Renal cortex interstitium (tissue), 15 donors: ENCODE measurements at places on chromosomes 6 and 20. TPM values are rescaled to one million over a fixed set of nuclear protein-coding genes. Genes with fewer than 3 reads are reported as not detected.

GRCh38 chr20:21266191-21266536, 37.0 kb upstream of the XRN2 start:
- DNase-seq, result no peak

DNA sequence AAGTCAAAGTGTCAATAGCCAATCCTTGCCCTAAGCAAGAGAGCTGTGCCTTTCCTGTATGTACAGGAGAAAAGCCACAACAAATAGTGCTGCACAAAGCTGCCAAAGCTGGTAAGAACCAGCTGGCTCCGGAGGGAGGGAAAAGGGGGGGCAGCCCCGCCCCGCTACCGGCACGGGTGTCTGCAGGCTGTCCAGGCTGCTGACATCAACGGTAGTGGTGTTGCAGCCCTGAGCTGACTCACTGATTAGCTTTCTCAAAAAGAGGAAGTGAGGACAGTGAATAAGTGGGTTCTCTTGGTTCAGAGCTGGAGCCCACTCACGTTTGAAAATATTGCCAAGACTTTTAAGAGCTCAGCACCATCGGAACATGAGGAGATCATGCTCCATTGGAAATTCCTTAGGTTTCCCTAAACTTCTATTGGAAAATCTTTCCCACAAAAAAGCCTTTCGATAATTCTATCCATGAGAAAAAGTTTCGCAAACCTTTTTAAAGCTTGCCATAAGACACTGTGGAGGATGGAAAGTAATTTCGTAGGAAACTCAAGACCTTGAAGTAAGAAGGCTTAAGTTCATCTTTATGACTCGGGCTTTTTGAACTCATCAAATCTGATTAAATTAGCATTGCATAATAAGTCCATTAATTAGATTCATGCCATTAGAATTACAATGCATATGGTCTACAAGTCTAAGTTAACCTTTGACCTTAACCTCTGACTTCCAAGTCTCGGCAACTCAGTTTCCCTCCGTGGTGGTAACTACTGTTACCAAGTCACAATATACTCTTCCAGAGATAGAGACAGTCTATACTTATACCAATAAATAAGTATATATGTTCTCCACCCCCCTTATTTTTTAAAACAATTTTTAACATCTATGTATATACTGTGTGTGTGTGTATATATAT, 67.0 kb downstream of the TNFRSF21 start:
- peak; percentile 58 for DNase-seq

DNA sequence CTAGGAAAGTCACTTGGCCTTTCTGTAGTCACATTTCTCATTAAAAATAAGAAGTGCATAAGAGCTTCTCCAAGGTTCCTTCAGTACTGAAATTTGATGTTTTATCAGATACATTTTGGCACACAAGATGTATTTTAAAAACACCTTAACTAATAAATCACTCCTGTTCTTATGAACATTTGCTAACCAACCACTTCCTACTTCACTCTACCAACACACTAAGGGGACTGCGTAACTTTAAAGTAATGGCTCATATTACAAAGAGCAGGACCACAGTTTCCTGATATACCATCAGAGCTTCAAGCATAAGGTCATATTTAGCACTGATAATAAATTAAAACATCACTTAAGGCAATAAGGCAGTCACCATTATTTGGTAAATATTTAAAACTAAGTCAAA, 104.4 kb downstream of the RALGAPA2 start:
- DNase-seq, result no peak

GRCh38 chr6:146878168-146878951, 279.6 kb downstream of the ADGB start:
- DNase-seq, result no peak

Gene TRAM2
- 46.4 TPM for polyA plus RNA-seq

DNA sequence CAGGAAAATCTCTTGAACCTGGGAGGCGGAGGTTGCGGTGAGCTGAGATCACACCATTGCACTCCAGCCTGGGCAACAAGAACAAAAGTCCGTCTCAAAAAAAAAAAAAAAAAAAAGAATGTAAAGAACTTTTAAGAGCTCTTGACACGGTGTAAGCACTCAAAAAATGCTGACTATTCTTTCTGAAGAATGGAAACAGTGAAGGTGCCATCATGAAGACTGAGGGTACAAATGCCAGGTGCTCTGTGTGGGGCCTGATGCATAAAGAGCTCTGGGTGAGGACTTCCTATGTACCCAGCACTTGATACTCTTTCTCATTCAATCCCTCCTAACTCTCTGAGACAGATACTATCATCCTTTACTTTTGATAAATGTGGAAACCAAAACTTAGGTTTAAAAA, 45.0 kb upstream of the ENPP5 start:
- no peak for DNase-seq

GRCh38 chr20:21557241-21558020, 43.6 kb upstream of the NKX2-2 start:
- no peak for DNase-seq

DNA sequence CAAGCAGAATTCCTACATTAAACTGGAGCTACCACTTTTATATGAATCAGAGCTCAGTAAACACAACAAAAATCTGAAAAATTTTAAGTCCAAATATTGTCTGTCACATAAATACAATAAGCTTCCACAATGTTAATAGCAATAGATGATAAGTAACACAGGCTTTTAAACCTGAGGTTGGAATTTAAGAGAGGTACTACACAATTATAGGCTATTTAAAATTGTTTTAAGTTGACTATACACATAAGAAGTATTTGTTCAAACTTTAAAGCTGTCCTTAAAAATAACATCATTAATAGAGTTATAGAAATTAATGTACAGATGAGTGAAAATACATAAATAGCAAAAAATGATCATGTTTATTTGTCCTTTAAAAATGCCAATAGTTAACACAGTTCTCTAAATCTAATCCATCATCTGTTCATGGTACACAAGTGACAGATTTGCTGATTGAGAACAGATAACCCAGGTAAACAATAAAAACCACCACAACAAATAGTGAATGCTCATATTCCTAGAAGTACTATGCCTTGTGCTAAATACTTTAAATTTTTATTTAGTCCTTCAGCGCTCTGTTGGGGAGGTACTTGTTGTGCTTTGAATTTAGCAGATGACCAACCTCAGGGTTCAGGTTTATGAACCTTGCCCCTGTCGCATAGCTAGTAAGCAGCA, 382.3 kb upstream of the ID4 start:
- DNase-seq, result no peak

- DNase-seq, result no peak
These were observed 31.3 kb upstream of the SH3BGRL2 start for GRCh38 chr6:79599725-79600259.

GRCh38 chr20:617934-618690, 8.0 kb upstream of the TCF15 start:
- DNase-seq, result no peak

DNA sequence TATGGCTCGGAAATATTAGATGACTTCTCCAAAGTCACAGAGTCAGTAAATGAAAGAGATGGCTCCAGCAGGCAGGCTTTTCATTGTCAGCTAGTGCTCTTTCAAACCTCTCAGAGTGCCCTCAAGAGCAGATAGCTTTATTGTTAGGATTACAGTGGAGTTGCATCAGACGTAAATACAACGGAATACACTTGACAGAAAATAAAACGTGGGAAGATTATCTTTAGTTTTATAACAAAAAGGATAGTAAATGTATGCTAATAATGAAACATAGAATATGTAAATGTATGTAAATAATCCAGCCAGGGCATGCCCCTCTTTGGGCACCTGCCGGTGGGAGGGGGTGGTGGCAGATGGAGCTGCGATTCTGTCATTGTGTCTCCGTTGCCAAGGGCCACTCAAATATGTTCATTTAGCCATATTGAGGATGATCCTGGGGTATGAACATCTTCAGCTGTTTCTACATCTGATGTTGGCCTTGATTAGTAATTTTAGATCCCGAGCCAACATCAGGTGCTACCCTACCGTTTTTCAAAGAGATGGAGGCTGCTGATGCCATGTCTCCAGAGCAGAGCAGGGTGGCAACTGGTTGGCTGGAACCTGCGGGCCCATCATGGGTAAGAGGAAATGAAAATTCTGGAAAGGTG, 358.3 kb upstream of the SULF2 start:
- DNase-seq, result no peak

DNA sequence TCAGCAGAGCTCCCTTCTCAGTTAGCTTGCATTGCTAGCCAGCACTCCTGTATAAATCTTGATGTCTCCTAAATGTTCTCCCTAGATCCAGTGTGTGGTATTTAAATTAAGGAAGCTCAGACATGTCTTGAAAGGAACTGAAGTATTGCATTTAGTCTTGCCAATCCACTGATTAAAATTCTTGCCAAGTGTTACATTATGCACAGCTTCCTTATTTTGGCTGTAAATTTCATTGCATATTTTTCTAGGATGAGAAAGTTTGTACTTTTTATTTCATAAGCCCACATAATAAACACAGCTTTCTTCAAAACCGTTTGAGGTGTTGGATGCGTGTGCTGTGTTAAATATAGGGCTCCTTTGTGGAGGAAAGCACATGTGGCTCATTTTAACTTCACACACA, 329.8 kb upstream of the FLRT3 start:
- no peak for DNase-seq

DNA sequence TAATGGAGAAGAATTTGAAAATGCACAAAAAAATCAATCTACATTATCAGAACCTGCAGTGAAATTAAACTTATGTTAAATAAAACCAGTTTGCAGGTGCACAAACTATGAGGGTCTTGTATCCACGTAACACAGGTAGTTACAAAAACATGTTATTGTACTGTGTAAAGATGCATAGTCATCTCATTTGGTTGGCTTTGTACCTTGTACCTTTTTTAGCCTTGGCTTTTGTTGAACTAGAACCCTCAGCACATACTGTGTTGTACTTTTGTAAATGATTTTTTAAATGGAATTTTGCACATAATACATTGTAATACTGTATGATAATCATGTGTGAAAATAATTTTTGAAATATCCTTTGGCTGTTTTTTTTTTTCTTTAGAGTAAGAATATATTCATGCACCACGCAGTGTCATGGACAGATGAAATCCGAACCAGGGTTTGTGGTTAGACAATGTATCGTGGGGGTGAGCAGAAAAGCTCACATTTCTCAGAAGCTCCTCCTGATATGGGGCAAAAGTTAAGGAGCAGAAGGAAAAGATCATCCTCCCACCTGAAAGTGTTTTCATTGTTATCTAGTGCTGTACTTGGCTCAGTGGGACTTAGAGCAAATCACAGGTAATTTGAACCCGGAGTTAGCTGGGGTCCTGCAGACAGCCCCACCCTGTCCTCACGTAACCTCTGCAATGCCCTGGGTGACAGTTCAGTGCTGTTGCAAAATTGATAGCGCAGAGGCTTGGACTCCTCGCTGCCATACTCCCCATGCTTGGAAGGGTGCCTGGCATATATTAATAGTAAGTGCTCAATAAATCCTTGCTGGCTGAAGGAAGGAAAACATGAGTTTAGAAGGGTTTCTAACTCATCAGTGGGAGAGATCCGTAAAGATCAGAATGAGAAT, 14.8 kb upstream of the NAA20 start:
- no peak for DNase-seq

Gene MTFR2
- polyA plus RNA-seq, result 2.7 TPM

GRCh38 chr6:134593442-134593841, 275.5 kb upstream of the SGK1 start:
- DNase-seq, result no peak
